ENCODE measurements at places on chromosomes 16 and 17.
A peak's percentile ranks its signal among the peaks of the same experiment; 100 is the strongest.

DNA sequence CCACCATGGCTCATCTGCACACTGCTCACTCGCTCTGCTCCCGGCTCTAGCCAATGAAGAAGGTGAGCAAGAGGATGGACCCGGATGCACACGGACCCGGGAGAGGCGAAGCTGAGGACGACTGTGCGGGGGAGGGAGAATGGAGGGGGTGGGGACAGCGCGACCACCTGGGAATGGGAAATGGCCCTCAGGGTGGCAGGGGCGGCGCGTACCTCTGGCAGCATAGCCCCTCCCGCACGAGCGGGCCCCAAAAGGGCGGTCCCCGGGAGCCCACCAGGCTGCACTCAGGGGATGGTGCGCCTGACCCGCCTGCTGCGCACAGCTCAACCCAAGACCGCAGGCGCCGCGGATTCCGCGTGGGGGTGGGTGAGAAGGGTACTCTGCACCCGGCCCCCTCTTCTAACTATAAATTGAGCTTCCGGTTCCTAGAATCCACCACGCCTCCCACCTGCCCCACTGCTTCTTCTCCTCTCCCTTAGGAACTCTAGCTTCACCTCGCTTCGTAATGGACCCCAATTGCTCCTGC lies 6.1 kb downstream of the MT1H start:
- peak; percentile 36 for DNase-seq

GRCh38 chr16:12796498-12796897 lies 7.2 kb downstream of the CPPED1 start:
- DNase-seq, result no peak

- no peak for DNase-seq
Measured at GRCh38 chr16:49854188-49854795, 1.6 kb downstream of the ZNF423 start.

GRCh38 chr17:70318051-70318450 lies 148.7 kb downstream of the KCNJ2 start:
- DNase-seq, result no peak

DNA sequence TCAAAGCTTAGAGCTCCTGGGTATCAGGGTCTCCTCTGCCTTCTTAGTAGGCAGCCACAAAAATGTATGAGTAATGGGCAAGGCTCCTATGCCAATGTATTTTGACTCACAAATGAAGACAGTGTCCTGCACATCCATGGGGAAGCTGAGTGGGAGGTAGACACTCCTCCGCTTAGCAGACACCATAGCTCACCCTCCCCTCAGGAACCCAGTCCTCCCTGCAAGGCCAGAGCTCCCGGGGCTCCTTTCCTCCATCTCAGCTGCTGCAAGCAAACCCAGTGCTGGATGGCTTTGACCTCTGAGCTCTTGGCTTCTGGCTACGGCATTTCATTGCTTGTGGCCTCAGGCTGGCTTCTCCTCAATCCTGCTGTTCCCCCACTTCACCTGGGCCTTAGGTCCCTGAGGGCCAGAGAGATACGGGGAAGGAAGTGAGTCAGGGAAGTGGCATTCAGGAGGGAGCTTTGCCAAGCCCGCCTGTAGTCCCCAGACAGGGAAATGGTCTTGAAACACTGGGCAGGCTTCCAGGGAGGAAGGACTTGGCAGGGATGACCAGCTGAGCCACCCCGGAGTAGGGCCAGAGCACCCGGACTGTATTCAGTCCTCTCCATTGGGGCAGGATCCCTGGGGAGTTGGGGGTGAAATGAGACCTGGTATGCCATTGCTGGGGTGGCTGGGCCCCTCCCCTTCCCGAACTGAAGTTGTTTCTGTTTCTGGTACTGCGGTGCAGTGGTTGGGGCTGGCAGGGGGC lies 4.5 kb downstream of the ABCC3 start:
- DNase-seq, result no peak

DNA sequence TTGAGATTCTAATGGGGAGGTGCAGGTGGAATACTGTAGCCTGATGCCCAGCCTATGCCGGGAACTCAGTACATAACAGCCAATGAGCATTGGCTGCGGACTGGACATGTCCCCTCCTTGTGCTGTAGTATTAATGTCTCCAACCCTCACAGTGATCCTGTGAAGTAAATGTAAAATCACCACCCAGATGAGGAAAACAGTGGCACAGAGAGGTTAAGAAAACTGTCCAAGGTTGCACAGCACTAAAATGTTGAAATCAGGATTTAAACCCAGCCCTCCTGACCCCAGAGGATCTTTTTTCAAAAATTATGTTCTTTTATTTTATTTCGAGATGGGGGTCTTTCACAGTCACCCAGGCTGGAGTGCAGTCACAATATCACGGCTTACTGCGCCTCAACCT lies 7.9 kb downstream of the NLRC5 start:
- no peak for DNase-seq

DNA sequence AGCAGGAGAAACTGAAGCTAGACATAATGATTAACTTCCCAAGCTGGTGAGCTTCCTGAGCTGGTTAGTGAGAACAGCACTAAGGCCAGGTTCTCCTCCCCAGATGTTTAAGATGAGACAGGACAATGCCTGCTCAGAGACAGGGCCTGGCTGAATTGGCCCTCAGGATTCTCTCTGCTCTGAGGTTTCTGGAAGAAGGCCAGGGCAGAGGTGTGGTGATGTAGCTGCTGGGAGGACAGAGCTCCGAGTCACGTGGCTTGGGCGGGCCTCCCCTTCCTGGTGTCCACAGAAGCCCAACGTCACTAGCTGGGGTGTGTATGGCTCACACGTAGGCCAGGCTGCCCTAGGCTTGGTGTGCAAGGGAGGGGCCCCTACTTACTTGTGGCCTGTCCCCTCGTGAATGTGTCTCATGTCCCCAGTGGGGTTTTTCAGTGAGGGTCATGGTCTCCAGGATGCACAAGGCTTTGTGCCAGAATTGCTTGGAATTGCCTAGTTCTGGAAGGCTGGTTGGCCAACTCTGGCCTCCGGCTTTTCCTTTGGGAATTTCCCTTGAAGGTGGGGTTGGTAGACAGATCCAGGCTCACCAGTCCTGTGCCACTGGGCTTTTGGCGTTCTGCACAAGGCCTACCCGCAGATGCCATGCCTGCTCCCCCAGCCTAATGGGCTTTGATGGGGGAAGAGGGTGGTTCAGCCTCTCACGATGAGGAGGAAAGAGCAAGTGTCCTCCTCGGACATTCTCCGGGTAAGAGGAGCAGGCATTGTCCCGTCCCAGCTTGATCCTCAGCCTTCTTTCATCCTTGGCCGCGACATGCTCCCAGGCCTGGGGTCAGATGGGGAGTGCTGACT lies 3.4 kb downstream of the NOD2 start:
- DNase-seq, result no peak

DNA sequence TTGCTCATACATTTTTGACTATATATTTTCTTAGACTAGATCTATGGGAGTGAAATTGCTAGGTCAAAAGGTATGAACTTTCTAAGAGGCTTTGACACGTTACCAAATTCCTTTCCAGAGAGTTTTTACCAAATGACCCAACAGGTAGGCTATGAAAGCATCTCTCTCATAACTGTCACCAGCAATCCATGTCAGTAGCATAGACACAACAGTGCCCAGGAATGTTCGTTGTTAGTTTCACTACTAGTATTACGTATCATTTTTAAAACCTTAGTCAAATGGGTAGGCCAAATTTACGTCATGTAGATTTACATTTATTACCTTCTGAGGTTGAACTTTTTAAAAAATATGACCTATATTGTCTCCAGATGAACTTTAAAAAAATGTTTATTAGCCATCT lies 66.8 kb downstream of the MARCHF10 start:
- no peak for DNase-seq

DNA sequence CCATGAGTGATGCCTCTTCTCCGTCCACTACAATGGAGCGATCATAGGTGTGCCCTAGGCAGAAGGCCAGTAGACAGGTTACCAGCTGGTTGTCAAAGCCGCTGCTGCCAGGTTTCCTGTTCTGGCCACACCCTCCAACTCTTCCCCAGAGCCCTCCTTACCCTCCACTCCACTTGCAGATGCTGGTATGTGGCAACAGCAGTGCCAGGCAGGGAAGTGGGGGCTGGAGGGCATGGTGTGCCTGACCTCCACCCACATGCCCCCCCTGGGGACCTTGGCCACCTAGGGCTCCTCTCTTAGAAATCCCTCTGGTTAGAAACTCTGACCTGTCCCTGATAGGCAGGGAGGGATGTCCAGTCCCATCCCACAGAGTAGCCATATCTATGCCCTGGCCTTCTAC lies 1.5 kb downstream of the RRAD start:
- no peak for DNase-seq

DNA sequence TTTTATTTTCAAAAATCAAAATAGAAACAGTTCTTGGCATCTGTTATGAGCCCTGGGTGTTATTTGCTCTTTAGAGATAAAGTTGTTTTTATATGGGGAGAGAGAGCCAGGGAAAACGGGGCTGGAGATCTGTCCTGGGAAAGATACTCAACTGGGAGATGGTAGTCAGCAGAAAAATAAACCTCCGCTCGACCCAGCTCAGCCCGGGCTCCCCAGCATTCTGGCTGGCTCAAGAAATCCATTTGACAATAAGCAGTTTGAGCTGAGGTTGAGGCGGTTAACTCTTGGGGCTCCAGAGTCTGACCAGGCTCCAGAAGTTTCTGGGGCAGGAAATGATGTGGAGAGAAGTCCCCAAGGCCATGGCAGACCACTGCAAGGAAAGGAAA lies 151.9 kb downstream of the IRX5 start:
- no peak for DNase-seq

- no peak for DNase-seq
Measured at GRCh38 chr17:76449126-76449525, 3.8 kb downstream of the UBE2O start.

GRCh38 chr17:73205459-73205961 lies 12.7 kb downstream of the COG1 start:
- no peak for DNase-seq

- no peak for DNase-seq
Measured at GRCh38 chr16:70692130-70692872, 6.4 kb upstream of the MTSS2 start.

GRCh38 chr16:66551348-66551759 lies 1.0 kb upstream of the CKLF start:
- DNase-seq, result no peak

DNA sequence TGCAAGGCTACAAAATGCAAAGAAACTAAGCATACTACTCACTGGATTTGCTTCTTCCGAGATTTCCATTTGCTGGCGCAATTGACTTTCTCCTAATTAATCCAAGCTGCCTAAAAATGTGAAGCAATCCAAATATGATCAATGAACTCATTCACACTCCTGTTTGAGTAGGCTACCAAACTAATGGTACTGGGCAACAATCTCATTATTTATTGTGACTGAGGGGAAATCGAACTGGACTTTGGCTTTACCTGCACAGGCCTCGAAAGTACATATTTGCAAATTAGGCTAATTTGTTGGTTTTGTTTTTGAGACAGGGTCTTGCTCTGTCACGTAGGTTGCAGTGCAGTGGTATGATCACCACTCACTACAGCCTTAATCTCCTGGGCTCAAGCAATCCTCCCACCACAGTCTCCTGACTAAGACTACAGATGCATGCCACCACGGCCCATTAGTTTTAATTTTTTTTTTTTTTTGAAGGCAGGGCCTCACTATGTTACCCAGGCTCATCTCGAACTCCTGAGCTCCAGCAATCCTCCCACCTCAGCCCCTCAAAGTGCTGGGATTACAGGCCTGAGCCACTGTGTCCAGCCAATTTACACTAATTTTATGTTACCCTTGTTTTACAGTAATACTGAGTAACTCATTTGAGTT lies 2.6 kb downstream of the ERI2 start:
- no peak for DNase-seq

DNA sequence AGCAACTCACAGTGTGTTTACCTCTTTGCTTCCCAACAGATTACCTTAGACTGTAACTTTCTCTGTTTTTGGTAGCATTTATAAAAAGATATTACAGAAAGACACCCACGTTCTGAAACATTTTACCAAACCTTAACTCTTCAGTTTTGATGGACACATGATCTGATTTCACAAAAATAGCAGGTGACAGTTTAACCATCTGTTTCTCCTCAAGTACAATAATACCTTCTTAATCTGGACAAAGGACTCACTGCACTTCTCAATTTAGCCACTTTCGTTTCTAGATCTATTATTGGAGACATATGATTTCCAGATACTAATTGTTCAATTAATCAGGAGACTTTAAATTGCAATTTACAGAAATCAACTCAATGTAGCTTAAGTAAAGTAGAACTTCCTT lies 703.8 kb upstream of the KIF2B start:
- DNase-seq, result no peak

- no peak for DNase-seq
Measured at GRCh38 chr17:43860077-43860725, 13.2 kb downstream of the CD300LG start.
